ENCODE measurements at places on chromosomes 12 and 14. TPM values are rescaled to one million over a fixed set of nuclear protein-coding genes. Genes with fewer than 3 reads are reported as not detected.

Gene WIF1
- total RNA-seq = not detected

Gene SLCO1C1
- total RNA-seq = not detected

Gene GLIPR1
- 0.25 TPM for total RNA-seq

Gene FGD6
- 42.1 TPM for total RNA-seq

Gene CLEC4A
- 0.71 TPM for total RNA-seq

Gene ADAM21
- not detected for total RNA-seq

DNA sequence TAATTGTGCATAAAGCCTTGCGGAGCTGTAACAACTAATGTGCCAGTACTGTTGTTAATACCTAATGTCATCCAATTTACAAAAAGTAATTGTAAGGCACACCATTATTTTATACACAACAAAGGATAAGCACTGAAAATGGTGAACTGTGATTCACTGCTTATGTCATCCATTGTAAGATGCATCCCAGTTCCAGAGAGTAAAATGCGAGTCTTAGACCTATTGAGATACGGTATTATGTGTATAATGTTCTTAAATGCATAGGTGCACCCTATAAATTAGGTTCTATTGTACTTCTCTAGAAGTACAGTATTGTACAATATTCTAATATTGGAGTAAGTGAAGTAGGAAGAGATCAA, 406 bp downstream of the PARP2 start:
- DNase-seq = no peak
- H3K36me3 ChIP-seq = no peaks in the 10 kb centered on the region
- H3K27ac ChIP-seq = peak overlapping the region; percentile 90
- peaks cover 11% of the 10 kb centered on the region for H3K27me3 ChIP-seq
- peak overlapping the region; percentile 92 for H3K4me3 ChIP-seq

DNA sequence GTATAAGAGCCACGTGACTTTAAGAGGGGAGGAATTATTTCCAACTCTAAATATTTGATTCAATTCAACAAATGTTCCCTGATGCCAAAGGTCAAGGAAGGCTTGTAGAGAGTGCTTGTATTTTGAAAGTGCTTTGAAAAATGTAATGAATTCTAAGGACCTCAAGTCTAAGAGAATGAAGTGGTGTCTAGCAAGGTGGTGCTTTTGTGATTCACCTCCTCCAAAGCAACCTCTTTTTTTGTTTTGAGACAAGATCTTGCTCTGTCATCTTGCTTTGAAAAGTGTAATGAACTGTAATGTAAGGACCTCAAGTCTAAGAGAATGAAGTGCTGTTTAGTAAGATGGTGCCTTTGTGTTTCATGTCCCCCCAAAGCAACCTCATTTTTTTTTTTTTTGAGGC, 13.7 kb downstream of the AK7 start:
- H3K27me3 ChIP-seq = no peaks in the 10 kb centered on the region
- H3K4me1 ChIP-seq = no peaks in the 10 kb centered on the region
- no peak overlapping the region for H3K27ac ChIP-seq
- H3K4me3 ChIP-seq = no peak overlapping the region
- H3K36me3 ChIP-seq = no peaks in the 10 kb centered on the region
- DNase-seq = no peak

- no peak for DNase-seq
- H3K27ac ChIP-seq = no peak overlapping the region
- H3K36me3 ChIP-seq = no peaks in the 10 kb centered on the region
- no peak overlapping the region for H3K4me3 ChIP-seq
Measured at GRCh38 chr12:65449400-65449799, 170.9 kb downstream of the MSRB3 start.

DNA sequence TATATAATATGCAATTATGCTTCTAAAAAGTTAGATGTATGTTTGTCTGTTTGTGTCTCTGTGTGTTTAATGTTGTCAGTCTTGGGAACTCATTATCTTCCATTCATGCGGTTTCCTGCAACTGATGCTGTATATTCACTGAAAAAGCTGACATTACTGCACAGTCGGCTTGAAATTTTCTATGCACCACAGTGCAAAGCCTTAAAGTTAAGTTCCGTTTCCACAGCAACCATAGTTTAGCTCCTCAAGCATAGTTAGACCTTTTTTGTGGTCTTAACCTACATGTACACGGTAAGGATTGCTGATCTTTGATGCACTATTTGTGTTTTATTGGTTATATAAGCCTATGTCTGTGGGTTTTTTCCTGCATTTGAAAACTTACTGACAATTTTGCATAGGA, 309.4 kb downstream of the KCNC2 start:
- DNase-seq = no peak
- no peaks in the 10 kb centered on the region for H3K36me3 ChIP-seq
- no peaks in the 10 kb centered on the region for H3K27me3 ChIP-seq
- no peaks in the 10 kb centered on the region for H3K4me1 ChIP-seq

DNA sequence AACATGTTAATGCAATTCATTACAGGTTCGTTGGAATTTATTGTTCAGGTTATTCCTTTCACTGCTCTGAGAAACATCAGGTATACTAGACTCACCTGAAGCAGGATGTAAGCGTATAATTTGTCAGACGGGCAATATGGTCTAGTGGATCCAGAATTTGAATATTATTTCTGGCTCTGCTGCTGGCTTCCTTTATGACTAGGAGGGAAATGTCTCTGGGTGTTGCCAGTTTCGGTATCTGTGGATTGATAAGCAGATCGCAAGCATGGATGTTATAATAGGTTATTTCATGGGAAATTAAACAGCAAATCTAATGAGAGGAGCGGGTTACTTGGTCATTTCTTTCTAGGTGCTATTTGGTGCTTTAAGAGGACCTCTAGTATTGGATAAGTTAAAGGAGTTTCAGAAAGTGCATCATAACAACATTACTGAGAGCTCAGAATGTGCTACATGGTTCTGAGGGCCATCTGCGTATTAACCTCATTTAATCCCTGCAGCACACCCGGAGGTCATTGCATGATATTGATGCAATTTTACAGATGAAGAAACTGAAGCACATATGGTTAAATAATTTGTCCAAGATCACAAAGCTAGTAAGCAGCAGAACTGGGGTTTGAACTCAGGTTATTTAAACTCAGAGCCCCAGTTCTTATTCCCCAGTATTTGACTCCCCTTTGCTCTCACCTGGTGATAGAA, 47.3 kb upstream of the BCAT1 start:
- H3K27me3 ChIP-seq = no peaks in the 10 kb centered on the region
- H3K36me3 ChIP-seq = no peaks in the 10 kb centered on the region
- no peak for DNase-seq
- peaks cover 8% of the 10 kb centered on the region for H3K4me1 ChIP-seq

DNA sequence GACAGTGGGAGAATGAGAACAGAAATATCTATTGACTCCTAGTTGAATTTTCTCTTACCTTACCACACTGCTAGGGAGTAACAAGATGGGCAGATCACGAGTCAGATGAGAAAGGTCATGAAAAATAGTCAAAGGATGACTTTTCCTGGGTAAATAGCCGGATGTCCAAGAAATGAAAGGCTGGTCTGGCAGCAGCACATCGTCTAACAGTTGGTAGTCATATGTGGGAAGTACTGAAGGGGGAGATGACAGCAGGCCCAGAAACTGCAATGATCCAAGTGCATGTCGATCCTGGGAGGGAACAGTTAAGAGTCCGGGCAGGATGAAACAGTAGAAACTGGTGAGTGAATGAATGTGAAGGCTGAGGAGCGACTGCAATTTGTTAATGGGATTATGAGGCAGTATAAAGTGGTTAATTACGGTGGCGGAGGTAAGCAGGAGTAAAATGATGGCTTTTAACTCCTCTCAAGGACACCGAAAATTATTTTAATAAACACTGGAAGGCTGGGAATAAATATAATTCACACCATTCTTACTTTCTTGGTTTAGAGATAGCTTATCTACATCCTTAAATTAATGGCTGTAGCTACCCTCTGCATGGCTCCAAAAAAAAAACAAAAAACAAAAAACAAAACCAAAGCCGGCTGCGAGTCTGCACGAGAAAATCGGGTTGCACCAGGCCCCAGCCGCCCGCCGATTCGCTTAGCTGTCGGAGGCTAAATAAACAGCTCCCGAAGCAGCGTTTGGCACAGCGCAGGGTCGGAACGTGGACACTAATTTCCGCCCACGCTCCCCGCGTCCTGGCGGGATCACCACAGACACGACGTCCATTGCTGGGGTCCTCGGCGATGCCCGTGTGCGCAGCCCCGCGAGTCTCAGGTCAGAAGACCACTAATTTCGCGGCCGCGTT, 1.0 kb upstream of the ERC1 start:
- no peaks in the 10 kb centered on the region for H3K36me3 ChIP-seq
- DNase-seq = peak; percentile 59
- H3K27me3 ChIP-seq = peaks cover 11% of the 10 kb centered on the region
- peak overlapping the region; percentile 99 for H3K27ac ChIP-seq
- H3K4me3 ChIP-seq = peak overlapping the region; percentile 98
- peaks cover 22% of the 10 kb centered on the region for H3K4me1 ChIP-seq

DNA sequence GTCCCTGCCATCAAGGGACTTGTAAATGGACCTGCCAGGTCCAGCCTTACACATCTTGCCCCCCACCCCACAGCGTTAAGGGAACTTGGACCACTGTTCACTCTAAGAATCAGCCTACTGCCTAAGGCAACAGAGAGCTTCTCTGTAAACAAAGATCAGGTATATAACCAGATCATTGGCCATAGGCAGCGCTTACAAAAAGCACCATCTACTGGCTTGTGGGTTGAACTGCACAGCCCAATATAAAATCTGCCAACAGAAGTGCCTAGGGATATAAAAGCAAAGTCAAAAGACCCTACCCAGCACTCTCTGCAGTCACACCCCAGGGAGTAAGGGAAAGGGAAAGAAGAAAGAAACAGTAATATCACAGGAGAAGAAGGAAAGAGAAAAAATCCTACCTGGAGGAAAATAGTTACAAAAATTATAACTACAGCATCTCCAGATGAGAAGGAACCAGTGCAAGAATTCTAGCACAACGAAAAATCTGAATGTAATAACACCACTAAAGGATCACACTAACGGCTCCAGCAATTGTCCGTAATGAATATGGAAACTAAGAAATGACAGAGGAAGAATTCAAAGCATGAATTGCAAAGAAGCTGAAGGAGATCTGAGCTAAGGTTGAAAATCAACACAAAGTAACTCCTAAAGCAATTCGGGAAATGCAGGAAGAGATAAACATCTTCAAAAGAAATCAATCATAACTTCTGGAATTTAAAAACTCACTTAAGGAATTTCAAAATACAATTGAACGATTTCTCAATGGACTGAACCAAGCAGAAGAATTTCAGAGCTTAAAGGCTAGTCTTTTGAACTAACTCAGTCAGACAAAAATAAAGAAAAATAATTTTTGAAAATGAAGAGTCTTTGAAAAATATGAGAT, 95.2 kb upstream of the PCED1B start:
- no peak overlapping the region for H3K4me3 ChIP-seq
- no peaks in the 10 kb centered on the region for H3K4me1 ChIP-seq
- no peak overlapping the region for H3K27ac ChIP-seq
- DNase-seq = peak; percentile 41
- no peaks in the 10 kb centered on the region for H3K36me3 ChIP-seq

GRCh38 chr12:113766131-113766878, 199.8 kb downstream of the RBM19 start:
- no peak for DNase-seq
- no peak overlapping the region for H3K27ac ChIP-seq
- peaks cover 4% of the 10 kb centered on the region for H3K27me3 ChIP-seq

- H3K27ac ChIP-seq = no peak overlapping the region
- no peak for DNase-seq
- no peaks in the 10 kb centered on the region for H3K4me1 ChIP-seq
- no peaks in the 10 kb centered on the region for H3K36me3 ChIP-seq
Measured at GRCh38 chr14:53519137-53519536, 366.0 kb upstream of the DDHD1 start.

DNA sequence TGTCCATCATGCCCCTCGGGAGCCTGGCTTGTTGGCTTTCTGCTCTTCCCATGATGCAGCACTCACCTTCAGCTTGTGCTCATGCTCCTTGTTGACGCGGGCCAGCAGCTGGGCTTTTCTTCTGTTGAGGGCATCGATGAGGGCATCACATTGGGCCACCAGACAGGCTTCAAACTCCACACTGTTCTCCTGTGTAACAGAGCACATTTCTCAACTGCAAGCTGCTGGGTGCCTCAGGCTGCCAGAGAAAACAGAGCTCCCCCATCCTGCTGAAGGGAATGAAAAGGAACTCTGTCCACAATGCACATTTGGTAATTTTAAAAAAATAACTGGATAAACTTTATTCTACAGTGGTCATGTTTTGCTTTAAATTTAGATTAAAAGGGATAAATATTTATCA, 72.1 kb downstream of the TRIM9 start:
- H3K4me3 ChIP-seq = no peak overlapping the region
- H3K4me1 ChIP-seq = peaks cover 7% of the 10 kb centered on the region
- no peak for DNase-seq
- H3K36me3 ChIP-seq = no peaks in the 10 kb centered on the region
- H3K27ac ChIP-seq = no peak overlapping the region

GRCh38 chr12:108191086-108191485, 62.0 kb downstream of the WSCD2 start:
- peaks cover 12% of the 10 kb centered on the region for H3K27me3 ChIP-seq
- peaks cover 9% of the 10 kb centered on the region for H3K4me1 ChIP-seq
- DNase-seq = no peak
- H3K36me3 ChIP-seq = peaks cover 5% of the 10 kb centered on the region

- H3K4me3 ChIP-seq = no peak overlapping the region
- H3K27me3 ChIP-seq = peaks cover 16% of the 10 kb centered on the region
- peaks cover 30% of the 10 kb centered on the region for H3K4me1 ChIP-seq
Measured at GRCh38 chr12:2115101-2115845, 62.5 kb downstream of the CACNA1C start.

DNA sequence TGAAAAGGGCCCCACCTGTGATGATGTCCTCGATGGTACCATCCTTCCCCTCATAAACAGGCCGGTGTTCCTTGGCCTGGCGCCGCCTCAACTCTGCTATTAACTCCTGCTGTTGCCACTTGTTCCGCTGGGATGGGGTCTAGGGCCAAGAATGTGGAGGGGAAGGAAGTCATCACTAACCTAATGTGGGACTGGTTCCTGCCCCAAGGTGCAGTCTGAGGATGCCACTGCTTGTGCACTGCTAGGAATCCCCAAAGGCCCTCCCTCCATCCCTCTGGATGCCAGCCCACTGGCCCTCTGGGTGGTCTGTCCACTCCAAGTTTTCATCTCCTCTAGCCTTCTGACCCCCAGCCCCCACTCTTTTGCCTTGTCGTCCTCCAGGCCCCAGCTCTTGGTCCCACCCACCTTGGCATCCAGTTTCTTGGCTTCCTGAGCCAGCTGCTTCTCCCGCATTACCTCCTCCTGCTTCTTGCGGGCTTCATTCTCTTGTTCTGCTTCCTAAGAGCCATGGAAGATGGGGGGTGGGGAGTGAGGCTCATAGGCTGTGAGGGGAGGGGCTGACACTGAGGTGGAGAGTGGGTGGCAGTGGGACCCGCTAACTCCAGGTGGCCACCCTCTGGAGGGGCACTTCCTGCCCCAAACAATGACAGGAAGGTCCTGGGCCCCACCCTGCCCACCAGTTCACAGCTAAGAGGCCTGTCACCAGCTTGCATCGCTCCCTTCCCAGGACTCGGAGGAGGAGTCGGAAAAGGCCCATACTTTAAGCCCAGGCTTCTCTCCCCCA, 23.7 kb downstream of the PRPF40B start:
- peaks cover 7% of the 10 kb centered on the region for H3K27me3 ChIP-seq
- DNase-seq = no peak
- H3K27ac ChIP-seq = no peak overlapping the region

GRCh38 chr12:87231818-87232217, 797.4 kb downstream of the C12orf50 start:
- no peak overlapping the region for H3K4me3 ChIP-seq
- H3K27me3 ChIP-seq = no peaks in the 10 kb centered on the region
- no peaks in the 10 kb centered on the region for H3K4me1 ChIP-seq

GRCh38 chr14:97705107-97705506, 907.9 kb downstream of the VRK1 start:
- H3K4me3 ChIP-seq = no peak overlapping the region
- H3K27me3 ChIP-seq = no peaks in the 10 kb centered on the region
- H3K36me3 ChIP-seq = no peaks in the 10 kb centered on the region
- no peaks in the 10 kb centered on the region for H3K4me1 ChIP-seq
- DNase-seq = no peak
